ENCODE measurements at places on chromosomes 1 and 21.
A peak's percentile ranks its signal among the peaks of the same experiment; 100 is the strongest.

- no peak for DNase-seq
These were observed 75.0 kb upstream of the WNT4 start for GRCh38 chr1:22217811-22218460.

DNA sequence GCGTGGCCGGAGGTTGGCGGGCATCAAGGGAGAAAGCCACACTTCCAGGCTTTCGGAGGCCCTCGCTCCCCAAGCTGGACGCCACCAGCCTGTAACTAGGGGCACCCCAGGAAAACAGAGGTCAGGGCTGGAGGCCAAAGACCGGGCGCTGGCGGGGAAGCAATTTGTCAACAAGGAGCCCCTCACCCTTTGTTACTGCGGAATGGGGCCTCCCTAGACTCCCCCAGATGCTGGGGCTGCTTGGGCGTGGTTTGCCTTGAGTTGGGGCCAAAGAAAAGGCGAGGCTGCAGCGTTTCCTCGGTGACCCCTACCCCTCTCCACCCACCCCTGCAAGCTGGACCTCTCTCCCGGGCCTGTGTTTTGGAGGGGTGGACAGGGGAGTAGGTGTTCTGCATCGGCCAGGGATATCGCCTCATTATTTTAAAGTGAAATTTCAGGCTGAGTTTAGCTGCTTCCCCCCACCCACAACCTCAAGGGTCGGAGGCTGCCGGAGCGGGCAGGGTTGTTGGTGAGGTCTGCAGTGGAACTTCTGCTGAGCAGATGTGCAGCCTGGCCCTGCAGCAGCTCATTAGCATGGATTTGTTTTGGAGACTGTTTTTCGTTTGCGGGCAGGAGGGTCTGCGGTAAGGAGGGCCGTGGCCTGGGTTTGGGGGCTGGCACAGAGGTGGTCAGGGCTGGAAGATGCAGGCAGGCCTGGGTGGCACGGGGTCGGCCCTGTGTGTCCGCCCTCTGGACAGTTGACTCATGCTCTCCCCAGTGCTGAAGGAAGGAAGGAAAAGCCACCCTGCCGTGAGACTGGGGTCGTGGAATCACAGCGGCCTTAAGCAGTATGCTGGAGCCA, 1.5 kb downstream of the NBL1 start:
- DNase-seq = no peak

- no peak for DNase-seq
These were observed 8.6 kb downstream of the CHODL start for GRCh38 chr21:18253221-18253620.

DNA sequence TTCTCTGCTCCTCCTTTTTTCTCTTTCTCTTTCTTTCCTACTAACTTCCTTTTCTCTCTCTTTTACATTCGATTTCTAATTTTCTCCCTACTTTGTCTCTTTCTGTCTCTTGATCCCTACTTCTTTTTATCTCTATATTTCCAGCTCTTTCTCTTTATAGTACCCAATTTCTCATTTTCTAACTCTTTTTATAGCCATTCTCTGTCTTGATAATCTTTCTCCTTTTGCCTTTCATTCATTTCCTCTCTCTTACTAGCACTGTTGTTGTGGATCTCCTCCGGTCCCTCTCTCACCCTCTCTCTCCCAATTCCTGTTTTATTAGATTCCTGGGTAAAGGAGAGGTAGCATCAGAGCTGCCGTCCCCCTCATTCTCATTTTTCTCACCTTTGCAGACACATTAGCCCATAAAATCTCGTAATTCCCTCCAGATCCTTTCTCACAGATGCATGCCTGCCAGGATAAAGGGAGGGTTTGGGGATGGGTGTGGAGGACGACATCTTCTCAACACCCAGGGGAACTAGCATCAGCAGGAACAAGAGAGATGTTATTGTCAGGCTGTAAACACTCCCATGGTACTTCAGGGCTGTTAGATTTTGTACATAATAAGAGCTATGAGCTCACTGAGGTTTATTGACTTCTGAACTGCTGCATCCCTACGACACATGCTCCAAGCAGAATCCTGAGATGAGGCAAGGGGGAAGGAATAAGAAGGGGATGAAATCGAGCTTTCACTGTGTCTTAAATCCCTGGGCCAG, 159.0 kb upstream of the GALNT2 start:
- DNase-seq = no peak

DNA sequence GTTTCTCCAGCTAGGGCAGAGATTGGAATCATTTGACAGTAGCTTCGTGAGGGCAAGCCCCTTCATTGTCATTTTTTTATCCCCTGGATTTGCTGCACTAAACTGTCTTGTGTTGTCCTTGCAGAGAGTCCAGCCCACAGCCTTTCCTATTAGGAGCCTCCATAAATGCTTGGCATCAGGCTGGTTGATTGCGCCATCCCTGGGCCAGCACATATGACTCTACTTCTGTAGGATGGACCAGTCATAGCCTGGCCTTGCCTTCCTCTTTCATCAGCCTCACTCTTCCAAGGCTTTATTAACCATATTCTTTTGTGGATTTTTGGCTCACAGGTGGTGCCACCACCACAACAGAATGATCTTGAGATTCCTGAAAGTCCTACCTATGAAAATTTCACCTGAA, 31.4 kb downstream of the LY9 start:
- peak; percentile 44 for DNase-seq

GRCh38 chr1:111598544-111598943, 21.0 kb upstream of the RAP1A start:
- no peak for DNase-seq

DNA sequence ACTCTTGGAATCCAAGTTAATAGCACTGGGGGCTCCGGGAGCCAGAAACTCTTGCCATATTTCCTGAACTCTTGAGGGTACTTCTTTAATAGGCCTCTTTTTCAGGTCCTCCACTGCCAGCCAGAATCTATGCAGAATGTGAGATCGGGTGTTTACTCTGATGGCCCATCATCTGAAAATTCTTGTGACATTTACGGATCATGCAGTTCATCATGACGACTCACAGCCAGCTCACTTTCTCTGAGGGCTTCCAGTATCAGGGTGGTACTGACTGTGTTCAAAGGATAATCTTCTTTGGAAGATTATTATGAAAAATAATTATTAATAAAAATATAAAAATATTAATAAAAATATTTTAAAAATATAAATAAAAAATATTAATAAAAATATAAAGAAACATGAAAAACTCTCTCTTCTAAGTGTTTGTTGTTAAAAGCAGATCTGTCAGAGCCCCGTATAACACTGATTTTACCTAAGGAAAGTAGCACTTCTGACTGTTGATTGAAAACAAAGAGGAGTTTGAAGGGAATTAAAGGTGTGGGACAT, 194.3 kb upstream of the GREM2 start:
- no peak for DNase-seq

- no peak for DNase-seq
These were observed 27.2 kb downstream of the FABP3 start for GRCh38 chr1:31345635-31346034.

DNA sequence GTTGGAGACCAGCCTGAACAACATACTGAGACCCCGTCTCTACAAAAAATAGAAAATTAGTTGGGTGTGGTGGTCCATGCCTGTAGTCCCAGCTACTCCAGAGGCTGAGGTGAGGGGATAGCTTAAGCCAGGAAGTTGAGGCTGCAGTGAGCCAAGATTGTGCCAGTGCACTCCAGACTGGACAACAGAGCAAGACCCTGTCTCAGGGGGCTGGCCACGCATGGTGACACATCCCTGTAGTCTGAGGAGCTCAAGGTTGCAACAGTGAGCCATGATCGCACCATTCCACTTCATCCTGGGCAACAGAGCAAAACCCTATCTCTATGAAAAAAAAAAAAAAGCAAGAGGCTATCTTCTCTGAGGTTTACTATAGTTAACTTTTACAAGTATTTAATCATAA, 12.7 kb upstream of the UBE4B start:
- no peak for DNase-seq

- no peak for DNase-seq
These were observed 96.2 kb downstream of the ZMYM4 start for GRCh38 chr1:35364741-35365140.

DNA sequence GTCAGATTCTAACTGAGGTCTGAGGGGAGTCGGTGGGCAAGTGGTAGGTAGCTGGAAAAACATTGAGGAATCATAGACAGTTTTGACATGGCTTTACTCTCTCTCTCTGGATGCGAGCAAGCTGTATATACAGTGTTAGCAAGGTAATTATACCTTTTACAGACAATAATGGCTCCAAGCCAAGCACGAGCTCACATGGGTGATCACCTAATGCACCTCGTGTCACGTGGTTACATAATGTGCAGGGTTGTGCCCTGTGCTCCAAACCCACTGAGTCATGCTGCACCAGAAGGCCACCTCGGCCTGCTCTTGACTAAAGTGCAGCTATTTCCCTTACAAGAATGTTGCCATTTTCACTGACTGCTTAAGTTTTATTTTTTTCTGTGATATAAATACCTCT, 7.6 kb upstream of the CLCA2 start:
- no peak for DNase-seq

- DNase-seq = no peak
These were observed 93.9 kb downstream of the ATP5PO start for GRCh38 chr21:33821503-33822322.

Measured in OCI-M1 (cell line).